GM04504 (cell line): ENCODE measurements at places on chromosomes 3 and 15.

DNA sequence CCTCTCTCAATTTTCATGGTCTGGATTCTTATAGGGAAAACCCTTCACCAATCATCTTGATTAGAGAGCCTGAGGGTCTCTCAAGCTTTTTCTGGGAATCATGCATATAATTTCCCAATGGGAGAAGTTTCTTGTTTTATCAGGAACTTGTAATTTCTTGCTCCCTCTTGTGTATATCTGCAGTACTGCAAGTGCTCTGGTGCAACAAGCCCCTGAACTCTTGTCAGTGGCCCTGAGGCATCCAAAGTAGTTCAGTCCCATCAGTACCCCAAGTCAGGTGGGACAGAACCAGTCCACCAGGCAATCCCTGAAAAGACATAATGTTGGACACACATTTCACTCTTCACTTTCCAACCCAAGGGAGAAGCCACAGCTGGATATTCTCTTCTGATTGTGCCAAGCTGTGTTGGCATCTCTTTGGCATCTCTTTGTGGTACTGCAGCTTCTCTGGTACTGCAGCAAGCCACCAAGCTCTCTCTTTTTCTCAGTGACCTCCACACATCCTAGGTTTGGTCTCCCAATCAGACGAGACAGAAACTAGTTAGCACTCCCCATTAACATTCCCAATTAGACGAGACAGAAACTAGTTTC lies 214.5 kb downstream of the ZIC4 start:
- peak; percentile 45 for DNase-seq

DNA sequence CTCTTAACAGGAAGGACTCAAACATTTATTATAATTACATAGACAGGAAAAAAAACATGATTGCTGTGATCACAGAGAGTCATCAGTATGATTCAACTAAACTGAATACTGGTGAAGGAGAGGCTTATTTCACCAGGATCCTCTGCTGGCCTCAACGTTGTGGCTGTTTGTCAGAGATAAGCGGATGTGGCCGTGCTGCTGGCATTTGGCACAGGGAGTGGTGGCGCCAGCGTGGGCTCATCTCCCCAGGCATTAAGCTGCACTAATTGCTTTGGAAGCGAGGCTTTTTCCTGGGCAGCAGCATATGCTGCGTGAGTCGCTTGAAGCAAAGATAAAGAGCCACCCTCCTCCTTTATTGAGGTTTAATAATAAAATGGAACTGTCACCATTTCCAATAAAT lies 306.7 kb downstream of the LRTM1 start:
- DNase-seq, result no peak

- no peak for DNase-seq
Observed at GRCh38 chr15:50082066-50082465, 37.0 kb downstream of the ATP8B4 start.

DNA sequence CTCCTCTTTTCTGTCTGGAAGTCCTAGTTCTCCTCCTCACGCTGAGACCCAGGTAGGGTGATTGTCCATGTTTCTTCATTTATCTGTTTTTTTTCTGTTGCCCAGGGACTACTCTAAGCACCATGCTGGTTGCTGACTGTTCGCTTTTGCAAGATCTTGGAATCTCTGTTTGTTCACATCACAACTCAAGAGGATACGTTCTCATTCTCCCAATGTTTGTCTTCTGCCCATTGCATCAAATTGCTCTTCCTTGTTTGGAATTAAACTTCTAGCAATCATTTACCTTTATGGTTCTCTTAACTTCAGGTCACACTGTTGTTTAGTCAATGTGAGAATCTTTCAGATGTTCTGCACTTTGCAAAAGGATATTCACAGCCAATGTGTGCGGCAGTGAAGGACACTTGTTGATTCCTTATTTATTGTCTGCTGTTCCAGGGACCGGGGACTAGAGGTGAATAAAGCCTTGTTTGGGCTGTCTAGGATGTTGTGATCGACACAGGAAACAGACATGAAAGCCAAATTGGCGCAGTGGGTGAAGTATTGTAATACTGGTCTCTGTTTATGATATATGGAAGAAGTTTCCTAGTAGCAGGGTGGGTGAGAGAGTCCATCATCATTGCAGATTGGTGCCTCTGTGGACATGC lies 24.5 kb downstream of the LPP start:
- DNase-seq, result no peak

- no peak for DNase-seq
Observed at GRCh38 chr3:190721330-190721729, 141.2 kb downstream of the GMNC start.

- DNase-seq, result no peak
Observed at GRCh38 chr15:87971076-87971475, 285.5 kb downstream of the NTRK3 start.

DNA sequence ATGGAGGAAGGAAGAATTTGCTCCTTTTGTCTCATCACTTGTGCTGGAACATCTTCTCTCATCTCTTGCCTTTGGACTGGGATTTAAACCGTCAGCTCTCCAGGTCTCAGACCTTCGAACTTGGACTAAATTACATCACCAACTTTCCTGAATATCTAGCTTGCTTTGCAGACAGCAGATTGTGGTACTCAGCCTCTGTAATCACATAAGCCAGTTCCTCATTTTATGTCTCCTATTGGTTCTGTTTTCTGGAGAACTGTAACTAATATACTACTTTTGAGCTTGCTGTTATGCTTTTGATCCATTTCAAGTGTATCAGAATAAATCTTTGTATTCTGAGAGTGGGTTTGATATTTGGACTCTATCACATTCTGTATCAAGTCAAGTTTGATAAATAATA lies 164.3 kb upstream of the VEPH1 start:
- DNase-seq, result no peak

DNA sequence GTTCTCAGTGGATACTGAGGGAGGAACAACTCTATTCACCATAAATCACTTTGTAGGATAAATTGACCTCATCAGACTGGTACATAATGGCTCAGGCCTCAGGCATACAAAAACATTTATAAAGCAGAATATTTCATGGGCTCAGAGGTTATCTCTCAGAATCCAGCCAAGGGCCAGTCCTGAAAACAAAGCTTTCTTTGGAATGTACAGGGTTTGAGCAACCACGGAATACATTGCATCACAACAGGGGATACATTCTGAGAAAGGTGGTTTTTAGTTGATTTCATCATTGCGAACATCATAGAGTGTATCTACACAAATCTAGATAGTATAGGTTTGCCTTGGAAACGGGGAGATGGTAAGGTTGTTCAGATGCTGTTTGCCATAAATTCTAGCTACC lies 33.4 kb upstream of the CTDSPL2 start:
- no peak for DNase-seq

- no peak for DNase-seq
Observed at GRCh38 chr3:169945313-169945712, 21.3 kb upstream of the SEC62 start.

GRCh38 chr15:62066663-62067447 lies at the start of gene C2CD4A:
TSS of gene C2CD4A (plus strand) at chr15:62066977. CDS start at chr15:62067614, 637 bp downstream.
- DNase-seq, result no peak

DNA sequence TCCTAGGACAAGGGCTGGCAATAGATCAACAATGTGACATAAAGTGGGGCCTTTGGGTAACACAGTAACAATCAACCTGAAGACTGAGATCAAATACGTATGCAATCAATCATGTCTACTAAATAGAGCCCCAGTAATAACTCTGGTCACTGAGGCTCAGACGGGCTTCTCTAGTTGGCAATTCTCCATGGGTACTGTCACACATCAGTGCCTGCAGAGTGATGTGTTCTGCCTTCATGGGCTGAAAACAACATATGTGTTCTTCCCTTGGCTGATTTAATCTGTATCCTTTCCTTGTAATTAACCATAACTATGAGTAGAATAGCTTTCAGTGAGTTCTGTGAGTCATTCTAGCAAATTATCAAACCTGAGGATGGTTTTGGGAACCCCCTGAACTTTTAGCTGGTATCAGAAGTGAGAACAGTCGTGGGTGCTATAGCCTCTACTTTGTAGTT lies 113.6 kb downstream of the TMCO5A start:
- no peak for DNase-seq

GRCh38 chr15:101397521-101398003 lies 91.9 kb downstream of the PCSK6 start:
- DNase-seq, result no peak

- no peak for DNase-seq
Observed at GRCh38 chr3:107988460-107989175, 102.2 kb downstream of the CD47 start.

GRCh38 chr3:172444821-172445220 lies 3.4 kb downstream of the GHSR start:
- DNase-seq, result no peak

GRCh38 chr15:59654046-59654445 lies 3.3 kb downstream of the GTF2A2 start:
- no peak for DNase-seq

DNA sequence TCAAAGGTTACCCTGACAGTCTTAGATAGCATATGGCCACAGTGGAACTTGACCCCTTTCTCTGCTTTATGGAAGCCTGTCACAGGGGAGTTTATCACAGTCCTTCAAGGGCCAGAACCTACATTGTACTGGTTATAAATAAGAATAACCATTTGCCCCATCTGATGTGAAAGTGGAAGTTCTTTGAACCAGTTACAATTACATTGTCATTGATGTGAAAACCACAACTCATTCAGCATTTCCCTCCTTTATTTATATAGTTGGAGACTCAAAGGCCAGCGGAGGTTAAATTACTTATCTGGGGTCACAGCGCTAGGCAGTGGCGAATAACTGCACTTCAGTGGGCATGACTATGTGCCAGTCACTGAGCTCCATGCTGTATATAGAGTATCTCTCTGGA lies 60.5 kb upstream of the TBC1D5 start:
- no peak for DNase-seq

GRCh38 chr3:175778994-175779393 lies 919.9 kb downstream of the NAALADL2 start:
- no peak for DNase-seq

DNA sequence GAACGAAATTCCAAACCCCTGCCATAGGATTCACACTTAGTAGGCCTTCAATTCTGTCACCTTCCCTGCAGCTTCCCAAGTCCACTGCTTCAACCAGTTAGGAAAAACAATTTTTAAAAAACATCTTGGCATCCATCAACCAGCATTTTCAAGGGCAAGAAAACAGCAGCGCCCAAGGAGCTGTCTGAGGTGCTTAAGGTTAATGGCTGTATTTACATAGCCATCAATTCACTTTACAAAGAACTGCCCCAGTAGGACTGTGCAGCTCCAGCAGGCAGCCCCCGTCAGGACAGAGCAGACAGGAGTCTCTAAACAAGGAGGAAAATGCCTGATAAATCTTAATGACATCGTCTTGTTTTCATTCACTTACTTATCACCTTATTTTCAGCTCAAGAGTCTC lies 13.3 kb downstream of the TAFA4 start:
- DNase-seq, result no peak

DNA sequence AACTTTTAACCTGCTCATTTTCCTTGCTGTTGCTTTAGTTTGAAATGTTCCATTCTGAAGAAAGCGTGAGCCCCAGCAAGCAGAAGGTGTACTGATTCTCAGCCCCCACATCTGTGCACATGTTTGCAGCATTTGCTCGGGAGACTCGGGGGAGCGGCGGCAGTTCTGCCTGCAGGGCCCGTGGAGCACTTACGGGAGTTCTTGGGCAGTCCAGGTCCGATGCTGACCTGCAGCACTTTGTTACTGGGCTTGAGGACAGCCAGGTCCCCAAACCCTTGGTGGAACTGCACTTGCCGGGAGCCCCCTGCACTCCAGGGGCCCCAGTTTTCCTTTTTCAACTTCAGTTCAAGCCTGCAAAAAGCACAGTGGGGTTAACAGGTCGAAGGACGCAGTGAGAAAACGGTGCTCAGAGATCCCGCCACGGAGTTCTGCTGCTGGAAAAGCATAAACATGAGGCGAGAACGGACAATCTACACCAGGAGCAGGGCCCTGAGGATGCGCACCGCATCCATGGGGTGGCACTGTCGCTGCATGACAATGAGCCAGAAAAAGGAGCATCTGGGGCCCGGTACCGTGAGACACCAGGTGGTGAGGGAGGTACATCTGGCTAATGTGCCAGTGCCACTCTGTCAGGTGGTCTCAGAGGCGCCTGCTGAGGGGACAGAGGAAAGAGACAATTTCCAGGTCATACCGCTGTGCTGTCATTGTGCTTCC lies 45.6 kb upstream of the LDHAL6B start:
- no peak for DNase-seq

DNA sequence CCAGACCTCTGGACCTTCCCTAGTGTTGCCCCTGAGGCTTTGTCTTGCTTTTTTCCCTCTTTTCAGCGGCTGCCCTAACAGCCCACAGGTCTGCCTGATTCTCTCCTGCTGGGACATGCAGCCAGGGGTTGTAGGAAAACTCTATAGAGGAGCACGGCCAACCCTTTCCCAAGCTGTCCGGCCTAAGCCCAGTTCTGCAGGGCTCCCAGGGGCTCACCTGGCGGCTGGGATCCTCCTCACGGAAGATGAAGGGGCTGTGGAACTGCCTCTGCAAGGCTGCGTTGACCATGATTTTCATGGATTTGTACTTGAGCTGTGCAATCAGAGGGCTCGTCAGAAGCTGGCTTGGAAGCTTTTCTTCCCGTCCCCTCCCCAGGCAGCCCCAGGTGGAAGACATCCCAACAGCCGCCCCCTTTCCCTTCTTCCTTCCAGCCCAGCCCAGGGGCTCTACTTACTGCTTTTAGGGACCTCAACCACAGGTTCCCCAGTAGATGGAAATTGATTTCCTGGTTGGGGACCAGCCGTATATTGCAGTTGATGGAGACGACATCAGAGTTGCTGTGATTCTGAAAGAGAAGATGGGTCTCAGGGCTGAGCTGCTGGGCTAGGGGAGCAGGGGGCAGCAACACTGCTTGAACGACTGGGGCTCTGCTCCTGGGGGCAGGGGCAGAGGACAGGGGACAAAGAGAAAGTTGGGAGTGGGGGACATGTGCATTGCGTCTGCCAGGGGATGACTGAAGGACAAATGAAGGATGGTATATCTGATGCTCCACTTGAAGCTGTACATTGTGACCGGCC lies 29.8 kb downstream of the FEM1B start:
- no peak for DNase-seq

GRCh38 chr15:56320861-56321260 lies 44.4 kb upstream of the TEX9 start:
- no peak for DNase-seq

DNA sequence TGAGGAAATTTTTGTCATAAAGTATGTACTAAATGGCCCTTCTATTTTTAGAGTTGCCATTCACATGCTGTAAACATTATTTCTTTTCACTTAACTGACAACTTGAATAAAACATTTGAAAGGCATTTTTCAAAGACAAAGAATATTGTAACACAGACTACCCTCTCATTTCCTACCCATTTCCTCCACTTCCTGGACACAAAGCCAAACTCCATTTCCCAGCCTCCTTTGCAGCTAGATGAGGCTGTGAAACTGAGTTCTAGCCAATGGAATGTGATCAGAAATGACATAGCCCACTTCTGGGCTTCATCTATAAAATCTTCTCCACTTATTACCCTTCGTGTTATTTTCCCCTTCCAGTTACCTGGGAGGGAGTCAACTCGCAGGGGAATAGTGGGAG lies 288.9 kb upstream of the DPH6 start:
- no peak for DNase-seq

GRCh38 chr3:49867871-49868321 lies 1.8 kb downstream of the CAMKV start:
- DNase-seq, result no peak

GRCh38 chr3:153165261-153165681 lies 3.2 kb downstream of the RAP2B start:
- no peak for DNase-seq

- no peak for DNase-seq
Observed at GRCh38 chr3:125191730-125192129, 20.8 kb downstream of the SLC12A8 start.
